DND-41 (cell line): ENCODE measurements at places on chromosomes 6 and 20.

GRCh38 chr20:59813126-59813947, 120.1 kb downstream of the SYCP2 start:
- DNase-seq: no peak
- no peaks in the 10 kb centered on the region for H3K36me3 ChIP-seq
- no peak overlapping the region for H3K27ac ChIP-seq
- H3K4me1 ChIP-seq: no peaks in the 10 kb centered on the region
- H3K27me3 ChIP-seq: peaks cover 29% of the 10 kb centered on the region

DNA sequence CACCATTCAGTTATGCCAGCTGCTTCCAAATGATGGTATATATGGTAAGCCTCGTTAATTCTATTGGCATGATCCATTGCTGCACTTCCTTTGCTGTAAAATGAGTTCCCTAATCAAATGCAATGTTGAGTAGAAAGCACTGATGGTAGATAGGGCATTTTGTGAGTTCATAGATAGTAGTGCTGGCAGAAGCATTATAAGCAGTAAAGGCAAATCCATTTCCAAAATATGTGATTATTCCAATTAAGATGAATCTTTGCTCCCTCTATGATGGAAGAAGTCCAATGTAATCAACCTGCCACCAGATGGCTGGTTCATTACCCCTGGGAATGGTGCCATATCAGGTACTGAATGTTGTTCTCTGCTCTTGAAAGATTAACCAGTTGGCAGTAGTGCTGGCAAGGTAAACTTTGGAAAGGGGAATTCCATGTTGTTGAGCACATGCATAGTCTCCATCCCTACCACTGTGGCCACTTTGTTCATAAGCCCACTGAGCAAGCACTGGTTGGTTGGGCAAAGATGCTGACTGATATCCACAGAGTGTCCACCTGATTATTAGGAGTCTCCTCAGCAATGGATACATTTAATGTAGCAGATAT, 5.6 kb upstream of the TBPL1 start:
- no peak overlapping the region for H3K27ac ChIP-seq
- H3K4me3 ChIP-seq: no peak overlapping the region
- peaks cover 12% of the 10 kb centered on the region for H3K4me1 ChIP-seq
- DNase-seq: no peak
- peaks cover 25% of the 10 kb centered on the region for H3K27me3 ChIP-seq

DNA sequence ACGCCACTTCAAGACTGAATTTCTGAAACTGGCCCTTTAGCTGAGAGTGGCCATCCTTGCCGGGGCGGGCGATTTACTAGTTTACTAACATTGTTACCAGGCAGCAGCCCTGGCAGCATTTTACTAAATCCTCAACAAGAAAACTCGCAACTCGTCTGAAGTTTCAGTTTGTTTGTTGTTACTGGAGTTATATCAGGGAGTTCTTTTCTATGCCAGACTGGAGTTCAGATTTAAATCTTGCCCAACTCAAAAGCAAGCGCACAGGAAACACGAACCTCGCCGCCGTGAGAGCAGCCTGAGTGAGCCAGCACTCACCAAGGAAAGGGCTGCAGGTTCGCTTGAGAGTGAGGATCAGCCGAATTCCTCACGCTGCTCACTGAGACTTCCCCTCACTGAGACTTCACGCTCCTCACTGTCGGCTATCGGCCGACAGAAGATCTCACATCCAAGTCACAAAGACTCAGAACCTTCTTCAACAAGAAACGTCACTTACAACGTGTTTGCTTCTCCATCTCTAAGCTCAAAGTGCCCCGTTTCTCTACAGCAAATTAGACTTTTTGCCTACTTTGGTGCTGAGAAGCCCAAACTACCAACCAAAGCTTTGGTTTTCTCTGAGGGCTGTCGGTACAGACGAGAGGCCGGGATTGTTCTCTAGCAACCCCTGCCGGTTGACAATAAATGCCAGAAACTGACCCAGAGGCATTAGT, 78.9 kb downstream of the OLIG3 start:
- no peak overlapping the region for H3K4me3 ChIP-seq
- no peak overlapping the region for H3K27ac ChIP-seq
- no peaks in the 10 kb centered on the region for H3K27me3 ChIP-seq
- DNase-seq: no peak
- H3K4me1 ChIP-seq: no peaks in the 10 kb centered on the region

- H3K27ac ChIP-seq: no peak overlapping the region
- no peak overlapping the region for H3K4me3 ChIP-seq
- peaks cover 15% of the 10 kb centered on the region for H3K27me3 ChIP-seq
- no peak for DNase-seq
- no peaks in the 10 kb centered on the region for H3K4me1 ChIP-seq
These were observed 88.6 kb downstream of the PPP1R14C start for GRCh38 chr6:150231525-150231850.

DNA sequence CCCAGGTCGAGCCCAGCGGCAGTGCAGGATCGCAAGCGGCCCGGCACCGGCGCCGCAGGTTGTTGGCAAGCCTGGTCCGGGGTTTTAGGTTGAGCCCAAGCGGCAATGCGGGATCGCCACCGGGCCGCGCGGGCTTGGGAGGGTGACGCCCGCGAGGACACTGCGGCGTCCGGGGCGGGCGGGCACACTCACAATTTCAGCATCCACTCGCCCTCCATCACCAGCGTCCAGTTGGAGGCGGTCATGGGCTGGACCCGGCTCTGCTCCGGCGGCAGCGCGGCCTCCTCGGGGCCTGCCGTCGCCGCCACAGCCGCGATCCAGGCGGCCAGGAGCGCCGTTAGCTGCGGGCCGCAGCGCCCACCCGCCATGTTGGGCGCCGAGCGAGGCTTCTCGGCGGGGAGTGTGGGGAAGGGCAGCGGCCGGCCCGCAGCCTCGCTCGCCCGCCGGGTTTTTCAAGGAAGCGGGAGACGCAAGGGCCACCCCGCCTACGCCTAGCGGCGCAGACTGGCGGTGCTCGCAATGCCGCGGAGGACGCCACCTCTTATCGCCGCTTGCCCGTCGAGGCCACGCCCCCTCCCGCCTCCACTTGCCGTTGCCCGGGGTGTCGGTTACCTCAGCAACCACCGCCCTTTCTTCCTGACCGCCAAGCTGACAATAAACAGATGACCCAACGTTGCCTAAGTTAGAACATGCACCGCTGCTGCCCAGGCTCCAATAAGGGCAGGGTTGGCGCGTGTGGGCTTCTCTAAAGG, at the start of gene TMX4:
Gene TMX4, minus strand, starts transcription at position 516 of the 752 bp plus-strand sequence. Its CDS starts 148 bp downstream, at position 368.
- DNase-seq: peak; percentile 84
- H3K4me3 ChIP-seq: peak within 1 kb of the TSS; percentile 47
- peaks cover 35% of the 10 kb centered on the region for H3K4me1 ChIP-seq
- H3K36me3 ChIP-seq: no peaks in the 10 kb centered on the region
- H3K27me3 ChIP-seq: no peaks in the 10 kb centered on the region

DNA sequence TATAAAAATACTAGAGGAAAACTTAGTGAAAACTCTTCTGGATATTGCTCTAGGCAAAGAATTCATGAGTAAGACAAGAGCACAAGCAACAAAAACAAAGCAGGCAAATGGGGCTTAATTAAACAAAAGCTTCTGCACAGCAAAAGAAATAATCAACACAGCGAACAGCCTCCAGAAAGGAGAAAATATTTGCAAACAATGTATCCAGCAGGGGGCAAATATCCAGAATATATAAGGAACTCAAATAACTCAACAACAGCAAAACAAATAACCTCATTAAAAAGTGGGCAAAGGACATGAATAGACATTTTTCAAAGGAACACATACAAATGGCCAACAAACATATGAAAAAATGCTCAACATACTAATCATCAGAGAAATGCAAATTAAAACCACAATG, 17.1 kb upstream of the HECA start:
- H3K4me3 ChIP-seq: no peak overlapping the region
- no peak overlapping the region for H3K27ac ChIP-seq
- peaks cover 39% of the 10 kb centered on the region for H3K4me1 ChIP-seq
- no peaks in the 10 kb centered on the region for H3K27me3 ChIP-seq
- no peaks in the 10 kb centered on the region for H3K36me3 ChIP-seq

GRCh38 chr6:53349209-53349693, 501 bp upstream of the ELOVL5 start:
- peaks cover 21% of the 10 kb centered on the region for H3K36me3 ChIP-seq
- H3K27me3 ChIP-seq: no peaks in the 10 kb centered on the region
- peak overlapping the region; percentile 71; the same call in 1 of the 2 replicates for H3K4me3 ChIP-seq
- DNase-seq: no peak
- H3K27ac ChIP-seq: peak overlapping the region; percentile 96

DNA sequence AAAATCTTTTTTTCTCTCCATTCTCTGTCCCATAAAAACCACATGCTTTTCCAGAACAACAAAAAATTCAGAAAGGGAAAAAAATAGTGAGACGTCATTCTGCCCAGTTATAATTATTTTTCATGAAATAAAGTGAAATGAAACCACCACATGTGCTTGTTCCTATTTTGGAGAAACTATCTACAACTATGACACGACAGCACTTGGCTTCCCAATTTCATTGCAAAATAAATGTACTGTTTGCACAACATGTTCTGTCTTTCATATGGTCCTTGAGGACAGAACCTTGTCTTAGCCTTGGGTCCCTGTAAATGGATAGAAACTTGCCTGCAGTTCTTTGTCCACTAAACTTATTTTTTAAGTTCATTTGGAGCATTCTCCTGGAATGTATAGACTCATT, 5.6 kb upstream of the MAN1A1 start:
- H3K27me3 ChIP-seq: peaks cover 14% of the 10 kb centered on the region
- H3K27ac ChIP-seq: no peak overlapping the region
- DNase-seq: no peak
- H3K4me3 ChIP-seq: no peak overlapping the region
- peaks cover 53% of the 10 kb centered on the region for H3K4me1 ChIP-seq

DNA sequence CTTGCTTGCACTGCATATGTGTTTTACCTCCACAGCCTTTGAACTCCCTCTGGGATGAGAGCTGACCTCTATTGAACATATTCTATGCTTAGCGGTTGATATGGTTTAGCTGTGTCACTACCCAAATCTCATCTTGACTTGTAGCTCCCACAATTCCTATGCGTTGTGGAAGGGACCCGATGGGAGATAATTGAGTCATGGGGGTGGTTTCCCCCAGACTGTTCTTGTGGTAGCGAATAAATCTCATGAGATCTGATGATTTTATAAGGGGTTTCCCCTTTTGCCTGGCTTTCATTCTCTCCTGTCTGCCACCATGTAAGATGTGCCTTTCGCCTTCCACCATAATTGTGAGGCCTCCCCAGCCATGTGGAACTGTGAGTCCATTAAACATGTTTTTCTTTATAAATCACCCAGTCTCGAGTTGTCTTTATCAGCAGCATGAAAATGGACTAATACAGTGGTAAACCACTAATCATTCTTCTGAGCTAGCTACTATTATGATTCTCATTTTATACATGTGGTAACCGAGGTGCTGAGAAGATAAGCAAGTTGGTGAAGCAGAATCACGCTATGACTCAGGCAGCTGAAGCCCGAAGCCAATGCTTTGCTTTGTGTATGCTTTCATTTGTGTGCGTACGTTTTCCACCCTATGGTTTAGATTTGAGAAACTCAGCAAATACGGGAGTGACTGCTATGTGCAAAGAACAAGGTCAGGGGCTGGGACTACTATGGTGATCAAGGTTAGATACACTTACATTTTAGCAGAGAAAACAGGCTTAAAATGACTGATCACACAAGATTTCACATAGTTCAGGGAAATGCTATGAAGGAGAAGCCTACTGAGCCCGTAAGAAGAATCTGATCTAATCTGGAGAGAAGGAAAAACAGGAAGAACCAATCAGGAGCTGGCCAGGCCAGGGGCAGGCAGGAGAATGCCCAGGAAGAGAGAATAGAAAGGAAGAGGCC, 363.5 kb downstream of the ESR1 start:
- no peak overlapping the region for H3K4me3 ChIP-seq
- H3K27ac ChIP-seq: no peak overlapping the region
- H3K27me3 ChIP-seq: no peaks in the 10 kb centered on the region
- peaks cover 14% of the 10 kb centered on the region; the same call in 1 of the 2 replicates for H3K36me3 ChIP-seq
- DNase-seq: no peak

DNA sequence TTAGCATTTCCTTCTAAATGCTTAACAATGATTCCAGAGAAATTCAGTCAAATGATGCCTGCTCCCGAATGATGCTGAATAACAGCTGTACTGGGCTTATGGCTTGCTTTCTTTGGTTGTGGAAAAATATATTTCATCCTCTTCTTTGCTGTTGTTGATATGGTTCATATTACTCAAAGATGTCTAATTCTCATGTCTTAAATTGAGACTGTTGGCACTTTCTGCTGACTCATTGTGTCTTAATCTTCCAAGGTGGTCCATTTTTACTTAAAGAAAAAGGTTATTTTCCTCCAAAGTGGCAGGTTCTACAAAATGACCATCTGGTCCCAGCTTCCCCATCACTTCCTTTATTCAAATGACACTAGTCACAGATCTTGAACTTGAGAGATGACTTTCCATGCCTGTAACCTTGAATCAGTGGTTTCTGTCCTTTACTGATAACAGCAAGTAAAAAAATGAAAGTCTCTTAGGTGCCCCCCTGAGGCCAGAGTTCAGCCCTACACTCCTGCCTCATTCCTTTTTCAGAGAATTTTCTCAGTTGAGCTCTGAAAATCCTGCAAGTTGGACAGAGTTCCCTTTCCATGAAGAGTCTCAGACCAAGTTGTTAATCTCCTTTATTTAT, 6.9 kb downstream of the SNAP25 start:
- H3K4me1 ChIP-seq: no peaks in the 10 kb centered on the region
- no peak overlapping the region for H3K27ac ChIP-seq
- no peaks in the 10 kb centered on the region for H3K36me3 ChIP-seq
- H3K4me3 ChIP-seq: no peak overlapping the region

GRCh38 chr20:49405062-49405683, 77.3 kb downstream of the KCNB1 start:
- H3K4me3 ChIP-seq: no peak overlapping the region
- no peaks in the 10 kb centered on the region for H3K36me3 ChIP-seq
- H3K27me3 ChIP-seq: peaks cover 23% of the 10 kb centered on the region
- H3K4me1 ChIP-seq: no peaks in the 10 kb centered on the region
- H3K27ac ChIP-seq: no peak overlapping the region
- DNase-seq: no peak

DNA sequence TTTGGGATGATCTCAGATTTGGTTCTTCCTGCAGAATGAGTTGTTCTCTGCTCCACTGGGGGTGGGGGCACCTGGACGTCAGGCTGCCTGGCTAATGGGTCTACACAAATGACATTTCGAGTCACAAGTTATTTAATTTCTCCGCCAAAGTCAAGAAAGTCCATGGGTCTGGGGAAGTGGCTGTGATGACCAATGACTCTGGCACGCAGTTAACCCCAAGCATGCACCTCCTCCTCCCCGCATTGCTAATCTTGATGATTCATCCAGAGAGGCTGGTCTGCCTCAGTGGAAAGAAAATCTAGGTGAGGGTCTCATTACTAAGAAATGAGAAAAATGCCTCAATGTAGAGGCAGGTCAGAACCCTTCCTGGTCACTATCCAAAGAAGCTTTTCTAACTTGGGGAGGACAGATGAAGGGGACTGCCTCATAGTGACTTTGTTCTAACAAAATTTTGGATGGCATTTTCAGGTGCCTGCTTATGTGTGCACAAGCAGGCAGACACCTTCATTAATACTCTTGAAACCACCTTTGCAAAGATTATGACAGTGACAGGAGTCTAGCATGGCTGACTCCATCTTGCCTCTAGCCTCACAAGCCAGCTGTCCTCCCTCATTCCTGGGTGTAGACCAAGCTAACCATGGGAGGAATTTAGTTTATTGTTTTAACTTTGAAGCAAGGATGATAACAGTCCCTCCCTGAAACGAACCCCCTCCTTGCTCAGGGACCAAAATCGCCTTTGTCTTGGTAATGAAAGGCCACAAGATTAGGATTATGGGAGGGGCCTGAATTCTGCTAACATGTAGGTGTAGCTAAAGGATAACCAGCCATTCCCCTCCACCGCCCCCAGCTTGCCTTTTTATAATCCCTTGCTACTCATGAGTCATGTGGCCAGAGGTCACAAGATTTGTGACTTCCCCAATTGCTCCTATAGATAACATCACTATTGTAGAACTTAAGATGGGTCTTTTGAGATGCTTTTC, 98.6 kb upstream of the MRPS10 start:
- H3K27ac ChIP-seq: no peak overlapping the region
- 0 out of 2 replicates have a peak, but pooled peaks cover 4% of the 10 kb centered on the region for H3K36me3 ChIP-seq
- no peaks in the 10 kb centered on the region for H3K4me1 ChIP-seq
- no peak for DNase-seq
- H3K27me3 ChIP-seq: no peaks in the 10 kb centered on the region
